ENCODE measurements at places on chromosomes 7 and 10. TPM values are rescaled to one million over a fixed set of nuclear protein-coding genes. Genes with fewer than 3 reads are reported as not detected.
A peak's percentile ranks its signal among the peaks of the same experiment; 100 is the strongest.

GRCh38 chr10:76169246-76169645, 737.8 kb downstream of the LRMDA start:
- no peaks in the 10 kb centered on the region for H3K4me1 ChIP-seq
- H3K36me3 ChIP-seq, result no peaks in the 10 kb centered on the region
- H3K27ac ChIP-seq, result no peak overlapping the region
- no peaks in the 10 kb centered on the region for H3K27me3 ChIP-seq
- no peak overlapping the region for H3K4me3 ChIP-seq
- DNase-seq, result no peak

GRCh38 chr7:80661729-80662128, 23.3 kb downstream of the CD36 start:
- H3K27me3 ChIP-seq, result no peaks in the 10 kb centered on the region
- no peak overlapping the region for H3K27ac ChIP-seq
- H3K4me3 ChIP-seq, result no peak overlapping the region

- H3K27ac ChIP-seq, result no peak overlapping the region
- no peak for DNase-seq
- H3K4me3 ChIP-seq, result no peak overlapping the region
- no peaks in the 10 kb centered on the region for H3K27me3 ChIP-seq
- H3K36me3 ChIP-seq, result no peaks in the 10 kb centered on the region
Observed at GRCh38 chr7:74449809-74450397, 3.8 kb upstream of the GTF2IRD1 start.

GRCh38 chr7:91566402-91566732, 302.1 kb downstream of the FZD1 start:
- no peak overlapping the region for H3K4me3 ChIP-seq
- no peaks in the 10 kb centered on the region for H3K4me1 ChIP-seq
- no peak overlapping the region for H3K27ac ChIP-seq
- DNase-seq, result no peak
- H3K27me3 ChIP-seq, result no peaks in the 10 kb centered on the region

DNA sequence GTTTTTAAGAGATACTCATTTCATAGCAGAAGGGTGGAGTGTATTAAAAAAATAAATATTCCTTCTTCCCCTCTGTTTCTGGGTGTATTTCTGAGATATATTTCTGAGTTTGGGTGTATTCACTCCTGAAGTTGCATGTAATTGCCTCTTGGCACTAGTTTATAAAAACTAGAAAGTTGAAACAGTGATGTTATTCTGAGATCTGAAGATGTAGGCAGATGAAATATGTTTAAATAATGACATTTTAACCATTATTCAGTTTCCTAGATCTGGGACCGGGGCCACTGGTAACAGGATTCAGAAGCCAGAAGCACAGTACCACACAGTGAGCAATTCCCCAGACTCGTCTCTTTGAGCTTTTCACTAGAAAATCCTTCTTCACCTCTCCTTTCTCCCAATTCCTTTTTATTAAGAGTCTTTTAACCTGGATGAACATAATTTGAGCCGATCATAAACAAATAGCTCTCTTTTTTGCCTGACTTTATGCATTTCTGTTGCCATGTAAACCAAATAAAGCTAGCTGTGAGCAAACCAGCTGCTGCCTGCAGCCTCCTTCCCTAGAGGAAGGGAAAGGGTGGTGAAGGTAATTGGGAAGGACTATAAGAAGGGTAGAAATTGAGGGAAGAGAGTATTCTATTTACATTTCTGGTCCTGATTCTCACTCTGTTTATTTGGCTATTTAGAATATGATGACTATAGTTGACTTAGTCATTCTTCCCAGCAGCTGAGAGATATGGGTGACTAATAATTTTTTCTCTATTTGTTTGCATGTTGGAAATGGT, 101.8 kb upstream of the STRIP2 start:
- H3K27ac ChIP-seq, result no peak overlapping the region
- H3K27me3 ChIP-seq, result no peaks in the 10 kb centered on the region
- H3K4me1 ChIP-seq, result no peaks in the 10 kb centered on the region
- no peaks in the 10 kb centered on the region for H3K36me3 ChIP-seq
- DNase-seq, result no peak

DNA sequence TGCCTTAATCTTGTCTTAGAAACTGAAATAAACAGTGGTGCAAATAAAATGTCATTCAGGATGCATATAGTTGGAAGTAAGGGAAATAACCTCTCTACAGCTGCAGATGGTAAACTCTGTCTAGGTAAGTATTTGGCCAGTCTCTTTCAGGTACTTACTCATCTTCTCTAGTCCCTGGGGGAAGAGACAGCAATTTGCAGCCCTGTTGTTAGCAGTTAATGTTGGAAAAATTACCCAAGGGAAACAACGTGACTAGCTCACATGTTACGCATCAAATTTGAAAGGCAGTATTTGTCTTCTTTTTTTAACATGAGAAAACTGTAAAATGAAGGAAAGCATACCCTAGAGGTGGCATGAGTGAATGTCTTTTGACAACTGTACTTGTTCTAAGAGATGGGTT, 3.2 kb upstream of the HUS1 start:
- DNase-seq, result no peak
- peaks cover 8% of the 10 kb centered on the region for H3K36me3 ChIP-seq
- no peaks in the 10 kb centered on the region for H3K27me3 ChIP-seq
- H3K4me3 ChIP-seq, result no peak overlapping the region
- H3K27ac ChIP-seq, result no peak overlapping the region
- H3K4me1 ChIP-seq, result peaks cover 17% of the 10 kb centered on the region

DNA sequence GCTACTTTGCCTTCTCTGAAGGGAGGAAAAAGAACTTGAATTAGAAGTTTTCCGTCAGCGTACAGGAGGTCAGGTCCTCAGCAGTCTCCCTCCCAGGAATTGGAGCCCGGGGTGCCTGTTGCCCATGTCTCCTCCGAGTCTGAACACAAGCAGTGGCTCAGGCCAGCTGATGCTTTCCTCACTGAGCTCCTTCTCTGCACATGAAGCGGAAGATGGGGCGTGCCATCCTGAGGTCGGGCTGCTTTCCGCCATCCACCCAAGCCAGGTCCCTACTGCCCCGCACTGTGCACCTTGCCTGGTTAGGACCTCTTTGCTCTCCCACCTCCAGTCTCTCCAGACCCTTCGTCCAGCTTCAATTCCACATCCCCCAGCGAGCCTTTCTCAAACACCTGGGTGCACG, 237.5 kb downstream of the CELF2 start:
- H3K27me3 ChIP-seq, result no peaks in the 10 kb centered on the region
- no peak overlapping the region for H3K4me3 ChIP-seq
- no peak overlapping the region for H3K27ac ChIP-seq
- DNase-seq, result no peak
- H3K36me3 ChIP-seq, result peaks cover 33% of the 10 kb centered on the region
- peaks cover 28% of the 10 kb centered on the region for H3K4me1 ChIP-seq

GRCh38 chr7:85111761-85112160, 75.1 kb downstream of the SEMA3D start:
- H3K4me1 ChIP-seq, result no peaks in the 10 kb centered on the region
- DNase-seq, result no peak
- no peaks in the 10 kb centered on the region for H3K36me3 ChIP-seq
- no peak overlapping the region for H3K27ac ChIP-seq

DNA sequence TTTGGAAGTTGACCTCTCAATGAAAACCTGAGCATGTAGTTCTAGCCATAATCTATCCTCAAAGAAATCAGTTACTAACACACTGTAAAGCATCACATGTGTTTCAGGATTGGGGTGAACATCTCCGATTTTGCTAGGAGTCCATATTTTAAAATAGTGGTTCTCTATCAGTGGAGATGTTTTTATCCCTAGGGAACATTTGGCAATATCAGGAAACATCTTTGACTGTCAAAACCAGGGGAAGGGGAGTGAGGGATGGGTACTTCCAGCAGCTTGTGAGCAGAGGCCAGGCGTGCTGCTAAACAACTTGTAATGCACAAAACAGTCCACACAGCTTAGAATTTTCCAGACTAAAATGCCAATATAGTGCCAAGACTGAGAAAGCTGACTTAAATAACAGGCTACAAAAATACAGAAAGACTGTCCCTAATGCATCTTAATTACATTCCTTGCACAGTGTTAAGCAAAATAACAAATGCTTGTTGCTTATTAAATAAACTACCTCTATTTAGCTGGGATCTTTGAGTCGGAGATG, 120.9 kb downstream of the CRPPA start:
- H3K27ac ChIP-seq, result no peak overlapping the region
- no peak for DNase-seq
- no peaks in the 10 kb centered on the region for H3K27me3 ChIP-seq
- no peaks in the 10 kb centered on the region for H3K4me1 ChIP-seq
- no peaks in the 10 kb centered on the region for H3K36me3 ChIP-seq

GRCh38 chr10:92688927-92689662, 660 bp upstream of the HHEX start:
- peaks cover 4% of the 10 kb centered on the region for H3K4me1 ChIP-seq
- no peak for DNase-seq
- peaks cover 19% of the 10 kb centered on the region for H3K36me3 ChIP-seq
- H3K27ac ChIP-seq, result peak overlapping the region; percentile 99
- H3K27me3 ChIP-seq, result no peaks in the 10 kb centered on the region
- H3K4me3 ChIP-seq, result peak overlapping the region; percentile 81

DNA sequence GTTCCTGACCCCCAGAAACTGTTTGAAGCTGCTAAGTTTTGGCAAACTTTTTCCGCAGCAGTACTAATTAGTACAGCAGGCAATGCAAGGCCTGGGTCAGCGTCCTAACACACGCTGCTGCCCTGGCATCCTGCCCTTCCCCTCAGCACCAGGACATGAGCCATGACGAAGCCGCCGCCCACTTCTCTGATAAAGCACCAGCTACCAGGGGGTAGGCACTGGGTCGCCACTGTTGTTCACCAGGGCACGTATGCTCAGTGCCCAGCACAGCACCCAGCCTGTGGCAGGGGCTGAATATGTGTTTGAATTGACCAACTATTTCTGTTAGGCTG, 59.5 kb downstream of the CHST15 start:
- H3K36me3 ChIP-seq, result peaks cover 50% of the 10 kb centered on the region
- H3K4me1 ChIP-seq, result peaks cover 21% of the 10 kb centered on the region
- DNase-seq, result peak; percentile 81
- no peaks in the 10 kb centered on the region for H3K27me3 ChIP-seq
- peak overlapping the region; percentile 94 for H3K27ac ChIP-seq

DNA sequence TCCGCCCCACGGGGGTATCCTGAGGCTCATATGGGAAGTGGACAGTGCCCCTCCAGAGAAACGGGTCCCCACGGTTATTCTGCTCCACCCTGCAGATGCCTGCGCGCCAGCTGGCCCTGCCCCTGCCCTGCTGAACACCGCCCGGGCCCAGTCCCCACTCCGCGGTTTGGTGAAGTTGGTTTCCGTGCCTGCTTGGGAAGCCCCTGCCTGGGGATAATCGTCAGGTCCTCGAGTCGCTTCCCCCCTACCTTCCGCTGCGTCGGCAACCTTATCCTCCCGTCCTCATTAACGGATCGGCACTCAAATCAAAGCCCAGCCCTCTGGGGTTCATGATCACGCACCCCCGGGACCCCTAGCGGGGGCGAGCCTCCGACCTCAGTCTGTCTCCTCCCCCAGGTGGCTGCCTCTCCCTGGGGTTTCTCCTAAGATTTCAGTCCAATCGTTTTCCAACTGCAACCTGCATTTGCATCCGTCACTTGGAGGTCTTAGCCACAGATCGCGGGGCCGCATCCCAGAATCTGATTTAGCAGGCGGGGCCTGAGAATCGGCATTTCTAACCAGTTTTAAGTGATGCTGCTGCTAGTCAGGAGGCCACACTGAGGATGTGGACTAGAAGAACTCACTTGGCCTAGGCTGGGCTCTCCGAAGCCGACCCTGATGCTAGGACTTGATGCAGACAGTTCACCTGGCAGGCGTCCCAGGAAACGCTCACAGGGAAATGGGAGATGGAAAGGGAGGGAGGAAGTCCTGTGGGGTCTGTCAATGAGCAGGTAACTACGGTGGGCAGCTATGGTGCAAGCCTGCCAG, 27.6 kb downstream of the WDR86 start:
- peaks cover 54% of the 10 kb centered on the region for H3K4me1 ChIP-seq
- peaks cover 33% of the 10 kb centered on the region for H3K36me3 ChIP-seq
- H3K27me3 ChIP-seq, result peaks cover 16% of the 10 kb centered on the region
- no peak overlapping the region for H3K27ac ChIP-seq
- peak overlapping the region; percentile 48 for H3K4me3 ChIP-seq

- DNase-seq, result no peak
- no peaks in the 10 kb centered on the region for H3K27me3 ChIP-seq
- no peak overlapping the region for H3K4me3 ChIP-seq
- peaks cover 4% of the 10 kb centered on the region for H3K36me3 ChIP-seq
- H3K4me1 ChIP-seq, result peaks cover 95% of the 10 kb centered on the region
- H3K27ac ChIP-seq, result peak overlapping the region; percentile 84
Observed at GRCh38 chr10:124738441-124738840, 5.7 kb downstream of the FAM53B start.

GRCh38 chr10:43980313-43980712, 331.6 kb upstream of the ZNF32 start:
- DNase-seq, result no peak
- no peaks in the 10 kb centered on the region for H3K27me3 ChIP-seq
- no peaks in the 10 kb centered on the region for H3K36me3 ChIP-seq
- peaks cover 9% of the 10 kb centered on the region for H3K4me1 ChIP-seq

- H3K4me1 ChIP-seq, result no peaks in the 10 kb centered on the region
- peaks cover 84% of the 10 kb centered on the region for H3K36me3 ChIP-seq
- no peaks in the 10 kb centered on the region for H3K27me3 ChIP-seq
- no peak overlapping the region for H3K4me3 ChIP-seq
Observed at GRCh38 chr7:103120362-103120761, 28.5 kb downstream of the NAPEPLD start.

- no peak overlapping the region for H3K4me3 ChIP-seq
- no peaks in the 10 kb centered on the region for H3K36me3 ChIP-seq
- H3K4me1 ChIP-seq, result no peaks in the 10 kb centered on the region
- no peak overlapping the region for H3K27ac ChIP-seq
Observed at GRCh38 chr10:85603151-85603940, 763.2 kb downstream of the GRID1 start.

DNA sequence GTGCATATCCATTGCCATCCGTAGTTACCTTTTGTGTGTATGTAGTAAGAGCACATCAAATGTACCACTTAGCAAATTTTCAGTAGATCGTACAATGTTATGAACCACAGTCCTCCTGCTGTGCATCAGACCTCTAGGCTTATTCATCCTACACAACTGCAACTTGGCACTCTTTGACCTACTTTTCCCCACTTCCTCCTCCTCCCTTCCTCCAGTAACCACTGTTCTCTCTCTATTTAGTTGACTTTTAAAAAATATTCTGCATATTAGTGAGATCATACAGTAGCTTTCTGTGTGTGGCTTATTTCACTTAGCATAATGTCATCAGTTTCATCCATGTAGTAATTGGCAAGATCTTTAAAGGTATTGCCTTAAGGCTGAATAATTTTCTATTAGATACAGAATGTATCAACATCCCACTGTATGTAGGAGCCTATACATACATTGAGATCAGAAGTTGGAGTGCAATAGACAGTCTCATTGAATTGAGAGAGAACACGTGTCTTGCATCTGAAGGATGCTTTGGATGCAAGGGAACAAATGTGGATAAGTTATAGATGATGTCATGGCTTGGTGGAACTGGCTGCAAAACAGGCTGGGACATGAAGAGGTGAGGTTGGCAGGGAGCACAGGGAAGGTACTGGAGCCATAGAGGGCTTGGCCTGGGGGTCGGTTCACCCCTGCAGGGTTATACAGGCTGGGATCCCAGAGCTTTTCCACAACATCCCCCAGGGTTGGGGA, 83.0 kb upstream of the FAM180A start:
- no peaks in the 10 kb centered on the region for H3K36me3 ChIP-seq
- no peaks in the 10 kb centered on the region for H3K4me1 ChIP-seq
- H3K27ac ChIP-seq, result no peak overlapping the region
- no peak overlapping the region for H3K4me3 ChIP-seq

The GJC3 gene
- total RNA-seq, result not detected

The RBP3 gene
- total RNA-seq, result not detected

The AKR1C4 gene
- total RNA-seq, result not detected
